CD14-positive monocyte (primary cell): ENCODE measurements at places on chromosomes 1 and 21.

DNA sequence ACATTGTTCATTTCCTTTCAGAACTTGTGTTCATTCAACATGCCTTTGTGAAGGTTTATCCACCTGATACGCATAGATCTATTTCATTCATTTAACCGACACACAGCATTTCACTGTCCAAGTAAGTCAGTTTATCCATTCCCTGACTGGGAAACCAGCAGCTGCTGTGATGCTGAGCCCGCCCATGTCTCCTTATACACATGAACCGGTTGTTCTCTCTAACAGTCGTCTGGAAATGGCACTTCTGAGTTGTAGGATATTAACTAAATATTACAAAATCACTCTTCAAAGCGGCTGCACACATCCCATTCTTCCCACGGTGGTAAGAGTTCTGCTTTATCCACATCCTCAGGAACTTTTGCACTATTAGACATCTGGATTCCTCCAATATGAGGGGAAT, 71.1 kb downstream of the NPHP4 start:
- no peak for DNase-seq

DNA sequence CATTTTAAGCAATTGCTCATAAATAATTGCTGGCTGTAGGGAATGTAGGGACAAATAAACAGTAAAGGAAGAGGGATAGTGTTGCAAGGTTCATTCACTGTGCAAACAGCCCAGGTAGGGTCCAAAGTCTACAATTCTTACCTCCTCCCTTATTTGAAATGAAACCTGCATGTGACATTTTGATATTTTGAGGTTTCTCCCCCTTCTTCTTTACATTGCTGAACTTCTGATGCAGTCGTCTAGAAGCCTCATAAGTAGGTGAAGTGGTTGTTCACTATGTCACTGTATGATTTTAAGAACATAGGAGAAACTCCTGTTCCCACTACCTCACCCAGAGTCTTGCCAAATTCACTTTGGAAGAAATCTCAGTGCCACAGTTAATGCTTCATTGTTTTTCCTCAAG, 16.1 kb downstream of the F5 start:
- DNase-seq = no peak

GRCh38 chr1:184752656-184753055, 2.0 kb downstream of the EDEM3 start:
- DNase-seq = peak; percentile 72

GRCh38 chr1:113714606-113715269, 44.5 kb downstream of the PHTF1 start:
- DNase-seq = no peak

GRCh38 chr1:62876535-62876934, 92.6 kb downstream of the ATG4C start:
- no peak for DNase-seq

DNA sequence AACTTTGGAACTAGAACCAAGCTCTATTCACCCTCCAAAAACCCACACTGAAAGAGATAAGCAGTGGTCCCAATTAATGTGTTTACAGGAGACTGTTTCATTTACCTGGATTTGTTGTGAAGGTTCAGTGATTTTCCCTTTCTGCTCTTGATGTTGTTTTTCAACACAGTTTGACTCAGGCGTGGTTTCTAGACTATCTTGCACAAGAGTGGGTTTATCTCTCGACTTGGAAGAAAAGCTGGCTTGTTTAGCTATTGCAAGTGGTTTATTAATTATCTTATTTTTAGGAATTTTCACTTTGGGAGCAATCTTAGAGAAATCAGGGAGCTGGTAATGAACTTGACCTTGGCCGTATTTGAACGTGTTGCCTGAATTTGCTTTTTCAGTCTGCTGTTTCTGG, 5.3 kb downstream of the AKNAD1 start:
- DNase-seq = no peak

- DNase-seq = no peak
Measured at GRCh38 chr1:93744299-93744988, 62.8 kb upstream of the BCAR3 start.

DNA sequence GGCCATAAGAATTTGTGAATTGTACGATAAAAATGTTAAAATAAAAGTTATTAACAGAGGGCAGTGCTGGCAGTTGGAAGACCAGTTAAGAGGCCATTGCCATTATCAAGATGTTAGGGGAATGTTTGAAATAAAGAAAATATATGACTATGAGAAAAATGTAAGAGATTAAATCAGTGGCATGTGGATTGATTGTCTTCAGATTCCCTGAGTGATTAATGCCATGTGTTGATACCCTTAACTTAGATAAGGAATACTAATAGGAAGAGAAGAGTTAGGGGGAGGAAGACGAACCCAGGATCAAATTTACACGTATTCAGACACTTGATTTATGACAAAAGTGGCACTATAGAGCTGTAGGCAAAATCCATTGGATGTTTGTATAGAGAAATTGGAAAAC, 155.8 kb downstream of the PIK3R3 start:
- DNase-seq = no peak

- no peak for DNase-seq
Measured at GRCh38 chr1:223543560-223543959, 121.9 kb downstream of the CAPN8 start.

GRCh38 chr1:210010161-210010560, 72.1 kb downstream of the SYT14 start:
- DNase-seq = no peak

GRCh38 chr1:10815858-10816195, 19.4 kb upstream of the CASZ1 start:
- DNase-seq = no peak

GRCh38 chr1:46528297-46528955, 23.0 kb downstream of the KNCN start:
- no peak for DNase-seq

DNA sequence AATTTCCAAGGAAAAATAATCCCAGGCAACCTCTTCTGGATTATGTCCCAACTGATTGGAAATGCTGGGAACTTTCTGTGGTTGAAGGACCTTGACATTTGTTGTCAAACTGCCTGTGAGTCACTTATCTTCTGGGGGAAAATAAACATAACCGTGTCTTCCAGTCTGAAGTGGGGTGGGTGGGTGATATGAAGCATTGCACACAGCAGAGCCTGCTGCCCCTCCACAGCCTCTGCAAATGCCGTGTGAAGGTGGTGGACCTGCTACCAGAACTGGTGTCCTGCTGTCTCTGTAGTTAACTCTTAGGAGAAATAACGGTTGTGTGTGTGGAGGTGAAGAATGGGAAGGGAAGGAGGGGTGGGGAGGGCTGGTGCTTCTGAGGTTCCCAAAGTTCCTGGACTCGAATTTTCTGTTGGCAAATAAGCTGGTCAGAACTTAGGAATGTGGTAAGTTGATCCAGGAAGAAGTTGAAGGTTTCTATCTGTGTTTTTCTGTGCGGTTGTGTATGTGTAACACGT, 23.2 kb downstream of the GALNT2 start:
- no peak for DNase-seq

DNA sequence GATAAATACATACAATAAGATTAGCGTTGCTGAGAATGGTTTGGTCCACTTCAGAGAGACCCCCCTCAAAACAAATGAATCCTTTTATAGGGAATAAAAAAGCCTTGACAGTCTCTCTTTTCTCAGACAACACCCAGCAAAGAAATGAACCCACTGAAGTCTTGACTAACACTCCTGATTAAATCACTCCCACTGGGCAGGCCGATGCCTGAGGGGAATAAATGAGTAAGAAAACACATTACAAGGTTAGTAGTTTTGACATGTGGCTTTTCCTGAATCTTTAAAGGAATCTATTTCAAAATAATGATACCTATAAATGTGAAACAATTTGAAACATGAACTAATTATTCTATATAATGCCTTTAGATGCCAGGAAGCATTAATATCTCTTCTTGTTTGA, 146.9 kb upstream of the POGK start:
- no peak for DNase-seq

DNA sequence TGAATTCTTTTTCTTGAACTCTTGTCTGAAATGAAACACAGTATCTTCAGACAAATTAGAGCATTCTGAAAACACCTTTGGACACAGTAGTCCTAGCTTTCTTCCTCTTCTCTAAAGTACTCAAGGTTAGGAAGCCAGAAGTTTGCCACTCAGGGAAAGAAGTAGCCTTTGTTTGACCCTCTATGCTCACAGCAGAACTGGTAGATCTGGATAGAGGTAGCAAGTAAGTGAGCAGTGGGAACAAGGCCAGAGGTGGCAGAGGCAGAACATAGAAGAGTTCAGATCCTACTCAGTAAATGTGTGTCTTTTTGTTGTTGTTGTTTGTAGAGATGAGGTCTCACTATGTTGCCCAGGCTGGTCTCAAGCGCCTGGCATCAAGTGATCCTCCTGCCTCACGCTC, 7.4 kb upstream of the PIGR start:
- no peak for DNase-seq

DNA sequence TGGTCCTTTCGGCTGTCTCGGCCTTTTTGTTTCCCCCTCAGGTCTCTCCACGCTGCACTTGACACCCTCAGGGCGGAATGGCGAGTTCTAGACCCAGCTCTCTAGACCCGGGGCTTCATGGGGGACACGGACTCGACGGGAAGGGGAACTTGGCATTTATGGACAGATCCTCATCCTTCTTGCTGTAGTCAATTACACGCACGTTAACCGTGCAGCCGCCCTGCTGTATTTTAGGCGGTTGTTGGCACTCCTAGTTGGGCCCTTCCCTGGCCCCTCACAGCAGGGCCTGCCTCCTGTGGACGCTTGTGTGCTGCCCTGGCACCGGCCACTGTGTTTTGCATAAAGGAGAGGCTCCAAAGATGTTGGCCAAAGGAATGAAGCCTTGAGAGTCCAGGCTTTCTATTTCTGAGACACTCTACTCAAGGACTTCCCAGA, 558 bp upstream of the BTG3 start:
- peak; percentile 29 for DNase-seq

DNA sequence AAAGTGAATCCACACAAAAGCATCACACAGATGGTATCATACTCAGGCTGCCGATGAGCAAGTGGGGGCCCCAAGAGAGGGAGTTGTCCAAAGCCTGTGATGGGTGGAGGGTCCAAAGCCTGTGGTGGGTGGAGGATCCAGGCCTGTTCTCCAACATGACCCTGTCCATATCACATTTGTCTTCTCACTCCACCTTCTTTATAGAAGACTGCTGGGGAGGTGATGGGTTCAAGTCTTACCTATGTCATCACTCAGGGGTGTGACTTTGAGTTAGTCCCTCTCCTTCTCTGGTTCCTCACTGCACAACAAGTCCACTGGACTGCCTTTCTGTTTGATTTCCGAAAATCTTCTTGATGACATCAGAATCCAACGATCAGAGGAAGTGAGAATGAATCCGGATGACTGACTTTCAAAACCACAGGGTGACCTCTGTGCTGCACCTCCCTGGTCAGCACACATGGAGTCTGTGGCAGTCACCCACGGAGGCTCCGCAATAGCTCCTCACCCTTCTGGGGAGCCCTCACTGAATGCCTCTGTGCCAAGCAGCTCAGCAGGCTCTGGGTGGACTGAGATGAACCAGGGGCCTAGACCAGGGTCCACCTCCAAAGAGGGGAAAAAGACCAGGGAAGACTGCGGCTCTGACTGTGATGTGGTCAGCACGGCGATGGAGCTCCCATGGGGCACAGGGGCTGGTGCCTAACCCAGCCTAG, 166.8 kb downstream of the HIVEP3 start:
- peak; percentile 97 for DNase-seq

DNA sequence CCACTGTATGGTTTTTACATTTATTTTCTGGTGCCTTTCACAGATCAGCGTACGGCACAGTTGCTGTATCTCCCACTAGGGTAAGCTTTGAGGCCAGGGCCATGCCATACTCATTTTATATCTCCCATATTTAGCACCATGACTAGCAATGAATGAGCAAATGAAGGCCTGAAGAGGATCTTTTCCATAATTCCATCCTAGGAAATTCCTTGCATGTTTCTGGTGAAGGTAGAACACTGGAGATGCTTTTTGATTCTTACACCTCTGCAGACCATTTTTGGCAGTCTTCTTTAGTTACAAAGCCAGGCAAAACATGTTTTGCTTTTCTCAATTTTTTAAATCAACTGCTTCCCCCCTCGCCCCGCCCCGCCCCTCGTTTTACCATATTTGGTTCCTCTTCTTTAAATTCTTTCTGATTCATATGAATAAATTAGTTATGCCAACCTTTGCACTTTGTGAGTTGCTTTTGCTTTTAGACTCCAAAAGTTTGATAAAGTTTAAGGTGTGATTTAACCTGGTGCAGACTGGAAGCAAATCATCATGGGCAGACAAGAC, 78.9 kb upstream of the AK4 start:
- peak; percentile 50 for DNase-seq

- DNase-seq = no peak
Measured at GRCh38 chr1:12113433-12114339, 50.6 kb downstream of the TNFRSF8 start.
